Memory B cell (primary cell): ENCODE measurements at places on chromosomes 7 and 10.

DNA sequence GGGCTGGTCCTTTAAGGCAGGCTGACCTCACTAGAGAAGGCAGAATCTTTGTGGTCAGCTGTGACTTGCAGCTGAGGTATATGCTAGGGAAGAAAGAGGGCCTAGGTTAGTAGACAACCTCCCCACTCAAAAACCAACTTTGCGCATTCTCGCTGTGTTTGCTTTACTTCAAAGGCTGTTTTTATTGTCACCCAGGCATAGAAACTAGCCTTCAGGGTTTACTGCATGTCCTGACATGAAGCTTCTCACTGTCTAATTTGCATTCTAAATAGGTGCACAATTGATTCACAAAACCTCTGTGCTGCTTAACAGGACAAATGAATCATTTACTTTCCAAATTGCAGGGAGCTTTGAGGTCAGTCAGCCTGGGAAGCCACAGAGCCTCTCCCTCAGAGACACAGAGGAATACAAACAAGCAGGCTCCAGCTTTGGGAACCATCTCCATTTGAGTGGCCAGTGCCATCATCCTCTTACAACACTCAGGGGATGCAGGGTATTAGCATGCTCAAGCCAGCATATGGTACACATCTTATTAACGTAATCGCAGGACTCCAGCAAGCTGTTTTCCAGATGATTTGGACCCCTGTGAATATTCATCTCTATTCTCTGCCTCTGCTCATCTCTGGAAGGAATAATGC is 596.4 kb upstream of the GHITM start:
- H3K4me1 ChIP-seq, result no peaks in the 10 kb centered on the region
- H3K4me3 ChIP-seq, result no peak overlapping the region
- H3K27me3 ChIP-seq, result no peaks in the 10 kb centered on the region
- no peak for DNase-seq
- H3K27ac ChIP-seq, result no peak overlapping the region
- H3K36me3 ChIP-seq, result no peaks in the 10 kb centered on the region

DNA sequence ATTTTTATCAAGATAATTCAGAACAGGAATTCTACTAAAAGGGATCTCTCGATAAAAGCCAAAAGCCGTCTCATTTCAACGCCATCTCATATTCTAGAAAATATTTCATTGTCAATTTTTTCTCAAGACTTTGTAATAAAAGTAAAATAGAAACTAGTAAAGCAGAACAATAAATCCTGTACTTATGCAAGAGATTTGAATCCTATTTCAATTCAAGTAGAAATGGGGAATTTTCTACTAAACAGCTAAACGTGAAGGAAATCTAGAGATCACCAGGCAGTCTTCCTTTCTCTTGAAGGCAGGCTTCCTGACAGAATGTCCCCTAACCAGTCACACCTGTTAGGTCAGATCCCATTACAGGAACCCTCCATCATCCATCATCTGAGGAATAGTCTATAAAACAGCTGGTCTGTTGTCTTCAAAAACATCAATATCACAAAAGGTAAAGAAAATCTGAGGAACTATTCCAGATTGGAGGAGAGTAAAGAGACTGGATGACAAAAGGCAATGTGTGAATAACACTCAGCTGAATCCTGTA is 23.7 kb downstream of the USP6NL start:
- peaks cover 40% of the 10 kb centered on the region for H3K4me1 ChIP-seq
- H3K27me3 ChIP-seq, result no peaks in the 10 kb centered on the region
- DNase-seq, result no peak
- peak overlapping the region; percentile 80 for H3K27ac ChIP-seq

GRCh38 chr10:119724593-119725516 is 995 bp upstream of the INPP5F start:
- DNase-seq, result no peak
- H3K36me3 ChIP-seq, result no peaks in the 10 kb centered on the region
- peak overlapping the region; percentile 87 for H3K27ac ChIP-seq
- peak overlapping the region; percentile 75 for H3K4me3 ChIP-seq
- H3K27me3 ChIP-seq, result no peaks in the 10 kb centered on the region

DNA sequence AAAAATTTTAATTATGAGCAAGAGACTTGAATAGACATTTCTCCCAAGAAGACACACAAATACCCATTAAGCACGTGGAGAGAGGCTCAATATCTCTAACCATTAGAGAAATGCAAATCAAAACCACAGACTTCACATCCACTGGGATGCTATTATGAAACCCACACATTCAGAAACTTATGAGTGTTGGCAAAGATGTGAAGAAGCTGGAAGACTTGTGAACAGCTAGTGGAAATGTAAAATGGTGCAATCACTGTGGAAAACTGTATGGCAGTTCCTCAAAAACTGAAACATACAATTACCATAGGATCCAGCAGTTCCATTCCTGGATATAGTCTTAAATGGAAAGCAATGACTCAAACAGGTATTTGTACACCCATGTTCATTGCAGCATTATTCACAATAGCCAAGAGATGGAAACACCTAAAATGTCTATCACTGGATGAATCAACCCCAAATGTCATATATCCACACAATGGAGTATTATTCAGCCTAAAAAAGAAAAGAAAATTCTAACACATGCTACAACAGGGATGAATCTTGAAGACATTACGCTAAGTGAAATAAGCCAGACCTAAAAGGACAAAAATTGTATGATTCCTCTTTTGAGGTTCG is 53.5 kb upstream of the FRMD4A start:
- peaks cover 18% of the 10 kb centered on the region for H3K4me1 ChIP-seq
- peaks cover 16% of the 10 kb centered on the region for H3K27me3 ChIP-seq
- H3K36me3 ChIP-seq, result no peaks in the 10 kb centered on the region
- no peak overlapping the region for H3K4me3 ChIP-seq
- no peak for DNase-seq
- no peak overlapping the region for H3K27ac ChIP-seq

GRCh38 chr7:48660306-48660870 is 264.0 kb upstream of the CDC14C start:
- H3K27ac ChIP-seq, result no peak overlapping the region
- no peaks in the 10 kb centered on the region for H3K36me3 ChIP-seq

- DNase-seq, result no peak
- H3K27me3 ChIP-seq, result peaks cover 6% of the 10 kb centered on the region
- no peak overlapping the region for H3K4me3 ChIP-seq
- H3K4me1 ChIP-seq, result no peaks in the 10 kb centered on the region
- no peaks in the 10 kb centered on the region for H3K36me3 ChIP-seq
These were observed 1.4 kb downstream of the HYAL4 start for GRCh38 chr7:123846217-123846891.

- no peaks in the 10 kb centered on the region for H3K27me3 ChIP-seq
- H3K4me3 ChIP-seq, result no peak overlapping the region
- H3K36me3 ChIP-seq, result peaks cover 12% of the 10 kb centered on the region
- no peak for DNase-seq
- no peaks in the 10 kb centered on the region for H3K4me1 ChIP-seq
- no peak overlapping the region for H3K27ac ChIP-seq
These were observed 67.6 kb downstream of the MCU start for GRCh38 chr10:72759584-72759983.

- no peak for DNase-seq
- H3K27me3 ChIP-seq, result no peaks in the 10 kb centered on the region
- H3K4me3 ChIP-seq, result no peak overlapping the region
- H3K36me3 ChIP-seq, result no peaks in the 10 kb centered on the region
- no peak overlapping the region for H3K27ac ChIP-seq
- H3K4me1 ChIP-seq, result peaks cover 24% of the 10 kb centered on the region
These were observed 258.7 kb downstream of the AUTS2 start for GRCh38 chr7:69857014-69857413.

DNA sequence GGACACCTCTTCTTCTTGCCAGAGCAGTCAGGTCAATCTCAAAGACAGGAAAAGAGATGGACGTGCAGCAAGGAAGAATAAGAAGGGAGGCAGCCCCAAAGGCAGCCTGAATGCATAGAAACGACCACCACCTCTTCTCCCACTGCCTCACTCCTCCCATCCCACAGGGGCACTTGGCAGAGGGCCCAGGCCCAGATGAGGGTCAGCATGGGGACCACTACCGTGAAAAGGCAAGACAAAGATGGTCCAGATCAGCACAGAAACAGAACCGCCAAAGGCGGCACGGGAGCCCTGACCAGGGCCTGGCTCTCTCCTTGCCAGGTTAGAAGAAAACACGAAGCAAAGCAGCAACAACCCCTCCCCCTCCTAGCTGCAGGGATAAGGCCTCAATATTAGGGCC is 1.9 kb upstream of the NDST2 start:
- H3K36me3 ChIP-seq, result peaks cover 22% of the 10 kb centered on the region
- no peaks in the 10 kb centered on the region for H3K27me3 ChIP-seq
- no peak overlapping the region for H3K4me3 ChIP-seq

DNA sequence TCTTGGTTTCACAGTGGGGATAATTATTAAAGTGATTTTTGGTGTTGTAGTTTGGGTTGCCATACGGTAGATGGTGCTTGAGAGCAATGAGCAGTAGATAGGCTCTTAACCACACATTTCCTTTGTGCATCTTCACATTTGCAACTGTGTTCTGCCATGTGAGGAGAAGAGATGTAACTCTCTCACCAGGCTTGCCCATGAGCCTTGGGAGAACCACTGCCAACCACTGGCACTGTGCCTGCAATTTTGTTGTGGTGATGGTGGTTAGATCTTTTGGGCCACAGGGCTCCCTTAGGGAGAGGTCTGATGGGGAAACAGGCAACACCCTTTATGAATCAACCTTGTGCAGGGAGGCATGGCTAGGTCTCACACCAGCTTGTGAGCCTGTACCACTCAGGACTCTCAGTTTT is 204.3 kb downstream of the CCDC7 start:
- no peak overlapping the region for H3K27ac ChIP-seq
- DNase-seq, result no peak
- no peak overlapping the region for H3K4me3 ChIP-seq
- peaks cover 6% of the 10 kb centered on the region for H3K4me1 ChIP-seq

GRCh38 chr10:103806395-103807187 is 48.8 kb downstream of the SH3PXD2A start:
- H3K27me3 ChIP-seq, result peaks cover 9% of the 10 kb centered on the region
- no peaks in the 10 kb centered on the region for H3K4me1 ChIP-seq
- no peak for DNase-seq

DNA sequence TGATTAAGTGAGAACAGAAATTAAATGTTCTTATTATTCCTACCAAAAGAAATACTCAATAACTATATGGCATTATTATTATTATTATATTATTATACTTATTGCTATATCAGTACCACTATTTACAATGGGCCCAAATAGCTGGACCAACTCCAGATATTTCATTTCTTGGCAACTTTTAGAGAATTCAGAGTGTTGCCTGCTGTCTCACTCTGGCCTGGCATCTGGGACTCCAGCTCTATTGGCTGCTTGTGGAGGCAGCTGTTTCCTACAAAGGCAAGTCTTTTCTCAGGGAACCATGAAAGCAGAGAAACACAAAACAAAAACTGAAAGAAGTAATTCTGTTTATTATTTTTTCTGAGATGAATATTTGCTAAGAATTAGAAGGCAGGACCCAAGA is 105.1 kb upstream of the SORCS1 start:
- no peak overlapping the region for H3K27ac ChIP-seq
- H3K27me3 ChIP-seq, result peaks cover 3% of the 10 kb centered on the region

DNA sequence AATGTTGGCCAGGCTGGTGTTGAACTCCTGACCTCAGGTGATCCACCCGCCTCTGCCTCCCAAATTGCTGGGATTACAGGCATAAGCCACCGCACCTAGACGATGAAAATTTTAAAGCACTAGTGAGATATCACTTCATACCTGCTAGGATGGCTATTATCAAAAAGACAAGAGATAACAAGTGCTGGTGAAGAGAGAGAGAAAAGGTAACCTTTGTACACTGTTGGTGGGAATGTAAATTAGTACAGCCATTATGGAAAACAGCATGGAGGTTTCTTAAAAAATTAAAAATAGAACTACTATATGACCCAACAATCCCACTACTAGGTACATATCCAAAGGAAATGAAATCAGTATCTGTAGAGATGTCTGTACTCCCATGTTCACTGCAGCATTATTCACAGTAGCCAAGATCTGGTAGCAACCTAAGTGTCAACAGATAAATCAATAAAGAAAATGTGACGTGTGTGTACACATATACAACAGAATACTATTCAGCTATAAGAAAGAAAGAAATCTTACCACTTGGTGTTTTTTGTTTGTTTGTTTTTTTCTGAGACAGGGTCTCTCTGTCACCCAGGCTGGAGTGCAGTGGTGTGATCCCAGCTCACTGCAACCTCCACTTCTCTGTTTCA is 12.5 kb downstream of the MMS19 start:
- no peak overlapping the region for H3K4me3 ChIP-seq
- peaks cover 10% of the 10 kb centered on the region for H3K4me1 ChIP-seq
- H3K27me3 ChIP-seq, result no peaks in the 10 kb centered on the region
- peaks cover 11% of the 10 kb centered on the region for H3K36me3 ChIP-seq

- H3K27me3 ChIP-seq, result no peaks in the 10 kb centered on the region
- H3K27ac ChIP-seq, result no peak overlapping the region
- H3K4me3 ChIP-seq, result no peak overlapping the region
- H3K4me1 ChIP-seq, result peaks cover 23% of the 10 kb centered on the region
- no peak for DNase-seq
These were observed 61.6 kb downstream of the MTURN start for GRCh38 chr7:30196408-30196807.

DNA sequence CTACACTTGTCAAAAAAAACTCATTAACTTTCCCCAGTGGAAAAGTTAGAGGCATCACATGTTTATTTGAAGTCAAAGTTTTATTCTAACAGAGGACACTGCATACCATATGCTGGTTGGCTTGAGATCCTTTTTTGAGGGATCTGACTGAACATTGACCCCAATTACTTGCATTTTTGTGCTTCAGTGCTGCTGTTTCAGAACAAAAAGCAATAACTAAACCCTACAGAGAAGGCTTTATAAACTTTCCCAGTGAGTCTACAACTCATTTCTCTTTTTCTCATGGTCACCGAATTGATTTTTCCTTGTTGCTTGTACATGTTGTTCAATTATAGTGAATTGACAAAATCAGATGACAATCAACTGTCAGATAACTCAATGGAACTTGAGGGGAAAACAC is 69.3 kb upstream of the PHYHIPL start:
- no peak overlapping the region for H3K4me3 ChIP-seq
- H3K27me3 ChIP-seq, result no peaks in the 10 kb centered on the region
- no peak for DNase-seq
- H3K36me3 ChIP-seq, result no peaks in the 10 kb centered on the region

DNA sequence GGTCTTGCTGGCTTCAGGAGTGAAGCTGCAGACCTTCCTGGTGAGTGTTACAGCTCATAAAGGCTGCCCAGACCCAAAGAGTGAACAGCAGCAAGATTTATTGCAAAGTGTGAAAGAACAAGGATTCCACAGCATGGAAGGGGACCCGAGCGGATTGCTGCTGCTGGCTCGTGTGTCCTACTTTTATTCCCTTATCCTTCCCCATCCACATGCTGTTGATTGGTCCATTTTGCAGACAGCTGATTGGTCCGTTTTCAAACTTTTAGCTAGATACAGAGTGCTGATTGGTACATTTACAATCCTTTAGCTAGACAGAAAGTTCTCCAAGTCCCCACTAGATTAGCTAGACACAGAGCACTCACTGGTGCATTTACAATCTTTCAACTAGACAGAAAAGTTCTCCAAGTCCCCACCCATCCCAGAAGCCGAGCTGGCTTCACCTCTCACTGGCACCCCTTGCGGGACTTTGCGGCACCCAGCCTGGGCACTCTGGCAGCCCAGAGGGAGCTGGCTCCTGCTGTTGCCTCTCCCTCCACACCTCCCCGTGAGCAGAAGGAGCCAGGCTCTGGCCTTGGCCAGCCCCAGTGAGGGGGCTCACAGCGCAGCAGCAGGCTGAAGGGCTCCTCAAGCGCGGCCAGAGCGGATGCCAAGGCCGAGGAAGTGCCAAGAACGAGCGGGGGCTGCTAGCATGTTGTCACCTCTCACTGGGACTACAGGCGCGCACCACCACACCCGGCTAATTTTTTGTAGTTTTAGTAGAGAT is 369.6 kb upstream of the POT1 start:
- H3K4me1 ChIP-seq, result no peaks in the 10 kb centered on the region
- DNase-seq, result no peak
- H3K36me3 ChIP-seq, result no peaks in the 10 kb centered on the region
- no peaks in the 10 kb centered on the region for H3K27me3 ChIP-seq
- no peak overlapping the region for H3K4me3 ChIP-seq
